Skeletal muscle cell (primary cell): ENCODE measurements at places on chromosomes 5 and 9.

DNA sequence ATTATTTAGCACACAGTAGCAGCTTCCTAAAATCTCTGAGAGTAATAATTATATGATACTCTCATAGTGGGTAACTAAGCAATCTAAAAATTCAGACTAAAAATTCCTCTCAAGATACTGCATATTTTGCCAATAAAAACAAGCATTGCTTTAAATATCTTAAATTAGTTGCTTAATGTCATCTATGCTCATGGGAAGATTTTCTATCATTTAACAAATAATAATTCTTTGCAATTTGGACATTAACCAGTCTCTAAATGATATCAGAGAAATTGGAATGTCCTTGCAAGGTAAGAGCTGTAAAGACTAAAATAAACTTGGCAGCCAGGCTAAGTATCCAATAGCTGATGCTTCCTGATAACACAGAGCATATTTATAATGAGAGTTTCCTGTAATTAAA is 221.8 kb downstream of the SNCAIP start:
- DNase-seq, result no peak

DNA sequence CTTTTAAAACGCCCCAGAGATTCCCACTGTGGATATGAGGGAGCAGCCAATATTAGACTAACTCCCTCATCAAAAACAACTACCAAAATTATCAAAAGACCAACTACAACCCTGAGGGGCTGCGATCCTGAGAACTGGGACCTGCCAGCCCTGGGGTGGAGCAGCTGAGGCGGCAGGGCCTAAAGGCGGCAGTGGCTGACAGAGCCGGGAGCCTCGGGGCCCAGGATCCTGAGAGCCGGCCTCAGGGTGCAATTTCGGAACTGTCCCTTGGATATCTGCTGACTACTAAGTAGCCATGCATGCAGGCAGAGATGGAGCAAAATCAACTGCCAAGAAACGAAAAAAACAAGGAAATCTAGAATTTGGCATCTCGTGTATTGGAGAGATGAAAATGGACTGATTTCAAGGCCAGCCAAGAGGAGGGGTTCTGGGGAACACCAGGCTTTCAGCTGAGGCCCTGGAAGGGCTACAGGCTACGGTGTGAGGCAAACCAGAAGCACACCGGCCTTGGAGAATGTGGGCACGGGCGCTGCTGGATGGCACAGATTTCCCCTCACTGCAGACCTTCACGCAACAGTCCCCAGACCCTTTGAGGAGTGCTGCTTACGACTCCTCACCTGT is 63.6 kb upstream of the UBAC1 start:
- DNase-seq, result no peak

DNA sequence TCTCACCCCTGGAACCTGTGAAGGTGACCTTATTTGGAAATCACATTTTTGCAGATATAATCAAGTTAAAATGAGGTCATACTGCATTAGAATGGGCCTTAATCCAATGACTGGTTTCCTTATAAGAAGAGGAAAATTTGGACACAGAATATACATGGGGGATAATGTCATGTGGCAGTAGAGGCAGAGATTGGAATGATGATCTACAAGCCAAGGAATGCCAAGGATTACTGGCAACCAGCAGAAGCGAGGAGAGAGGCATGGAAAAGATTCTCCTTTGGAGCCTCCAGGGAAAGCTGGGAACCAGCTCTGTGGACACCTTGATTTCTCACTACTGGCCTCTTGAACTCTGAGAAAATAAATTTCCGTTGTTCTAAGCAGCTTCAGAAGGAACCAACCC is 20.2 kb upstream of the CEP78 start:
- DNase-seq, result no peak

DNA sequence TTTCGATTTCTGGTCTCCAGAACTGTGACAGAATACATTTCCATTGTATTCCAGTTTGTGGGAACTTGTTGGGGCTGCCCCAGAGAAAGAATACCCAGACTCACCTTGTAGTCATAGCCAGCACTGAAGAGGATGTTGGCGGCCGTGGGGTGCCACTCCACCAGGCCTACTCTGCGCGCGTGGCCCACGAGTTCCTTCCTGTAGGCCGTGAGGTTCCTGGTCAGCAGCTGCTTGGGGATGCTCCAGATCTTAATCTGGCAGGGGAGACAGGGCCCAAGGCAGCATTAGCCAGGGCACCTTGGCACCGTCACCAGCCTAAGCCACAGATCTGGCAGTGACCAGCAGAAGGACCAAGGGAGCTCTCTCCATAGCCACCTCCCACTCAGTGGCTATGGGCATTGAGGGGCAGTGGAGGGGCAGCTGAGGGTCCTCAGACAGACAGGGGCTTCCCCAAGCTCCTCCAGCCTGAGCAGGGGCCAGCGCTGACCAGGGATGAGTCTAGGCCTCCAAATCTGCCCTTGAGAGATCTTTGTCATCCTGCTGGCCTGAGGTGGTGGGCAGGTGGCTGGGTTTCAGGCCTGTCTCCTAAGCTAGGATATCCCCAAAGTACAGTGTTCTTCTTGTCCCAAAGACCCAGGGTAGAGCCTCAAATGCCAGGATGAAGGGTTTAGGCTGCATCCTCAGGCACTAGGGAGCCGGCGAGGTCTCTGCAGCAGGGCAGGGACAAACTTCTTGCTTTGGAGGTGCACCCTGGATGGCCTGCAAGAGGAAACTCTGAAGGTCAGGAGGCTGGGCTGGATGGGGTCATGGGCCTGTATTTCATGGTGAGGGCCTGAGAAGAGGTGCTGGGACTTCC is 15.9 kb upstream of the TRIM14 start:
- DNase-seq, result no peak

GRCh38 chr5:65611524-65611923 is 12.6 kb downstream of the TRIM23 start:
- no peak for DNase-seq

DNA sequence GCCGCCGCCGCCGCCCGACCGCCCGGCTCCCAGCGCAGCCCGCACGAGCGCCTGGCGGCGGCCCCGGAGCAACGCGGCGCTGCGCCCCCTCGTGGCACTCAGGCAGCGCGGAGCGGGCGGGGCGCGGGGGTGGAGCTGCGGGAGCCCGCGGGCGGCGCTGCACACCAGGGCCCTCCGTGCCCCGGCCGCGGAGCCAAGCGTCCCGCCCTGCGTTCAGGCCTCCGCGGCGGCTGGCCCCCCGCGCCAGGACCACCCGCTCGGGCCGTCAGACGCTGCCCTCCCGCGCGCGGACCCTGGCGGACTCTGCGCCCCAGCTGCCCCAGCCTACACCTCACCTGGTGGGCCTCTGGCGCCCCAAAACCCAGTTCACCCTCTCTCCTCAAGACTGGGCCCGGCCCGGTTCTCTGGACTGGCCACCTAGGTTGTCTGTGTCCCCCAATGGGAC is at the start of gene RASGEF1C:
Gene RASGEF1C, minus strand, starts transcription at position 75 of the 445 bp plus-strand sequence. CDS start 71,159 bp downstream, outside the sequence.
- DNase-seq, result peak; percentile 9

DNA sequence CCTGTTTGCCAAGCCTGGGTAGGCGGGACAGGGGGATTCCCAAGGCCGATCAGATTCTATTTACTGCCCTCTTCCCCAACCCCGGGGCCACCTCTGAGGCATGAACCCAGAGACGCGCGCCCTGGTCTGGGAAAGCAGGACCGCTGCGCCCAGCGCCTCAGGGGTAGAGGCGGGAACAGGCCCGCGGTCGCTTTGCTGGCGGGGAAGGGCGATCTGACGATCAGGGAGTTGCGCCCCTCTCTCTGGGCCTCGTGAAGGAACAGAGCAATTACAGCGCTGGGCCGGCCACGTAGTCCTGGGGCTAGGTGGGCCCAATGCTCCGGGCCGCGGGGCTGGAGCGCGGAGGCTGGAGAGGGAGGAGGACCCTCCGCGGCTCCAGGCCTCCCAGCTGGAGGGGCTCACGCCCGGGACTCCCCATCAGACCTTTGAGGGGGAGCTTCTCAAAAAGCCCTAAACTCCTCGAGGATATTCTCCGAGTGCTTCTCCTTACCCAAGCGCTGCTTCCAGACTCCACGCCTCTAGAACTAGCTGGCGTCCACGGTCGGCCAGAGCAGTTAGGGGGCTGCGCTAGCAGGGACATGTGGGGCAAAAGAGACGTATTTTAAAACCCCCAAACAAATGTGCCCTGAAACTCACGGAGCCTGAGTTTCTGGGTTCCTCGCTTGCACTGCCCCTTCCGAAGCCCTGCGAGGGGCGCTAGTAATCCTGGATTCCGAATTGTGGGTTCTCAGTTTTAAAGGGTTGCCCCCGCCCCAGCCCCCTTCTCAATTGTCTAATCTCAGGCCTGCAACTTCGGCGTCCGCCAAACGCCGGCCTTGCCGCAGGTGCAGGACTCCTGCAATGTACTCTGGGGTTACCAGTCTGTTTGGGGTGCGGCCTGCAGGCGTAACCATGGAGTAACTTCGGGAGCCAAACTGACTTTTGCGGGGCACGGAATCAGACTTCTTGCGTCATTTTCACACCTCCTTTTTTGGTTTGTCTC is 57.6 kb downstream of the TMEM174 start:
- DNase-seq, result no peak

DNA sequence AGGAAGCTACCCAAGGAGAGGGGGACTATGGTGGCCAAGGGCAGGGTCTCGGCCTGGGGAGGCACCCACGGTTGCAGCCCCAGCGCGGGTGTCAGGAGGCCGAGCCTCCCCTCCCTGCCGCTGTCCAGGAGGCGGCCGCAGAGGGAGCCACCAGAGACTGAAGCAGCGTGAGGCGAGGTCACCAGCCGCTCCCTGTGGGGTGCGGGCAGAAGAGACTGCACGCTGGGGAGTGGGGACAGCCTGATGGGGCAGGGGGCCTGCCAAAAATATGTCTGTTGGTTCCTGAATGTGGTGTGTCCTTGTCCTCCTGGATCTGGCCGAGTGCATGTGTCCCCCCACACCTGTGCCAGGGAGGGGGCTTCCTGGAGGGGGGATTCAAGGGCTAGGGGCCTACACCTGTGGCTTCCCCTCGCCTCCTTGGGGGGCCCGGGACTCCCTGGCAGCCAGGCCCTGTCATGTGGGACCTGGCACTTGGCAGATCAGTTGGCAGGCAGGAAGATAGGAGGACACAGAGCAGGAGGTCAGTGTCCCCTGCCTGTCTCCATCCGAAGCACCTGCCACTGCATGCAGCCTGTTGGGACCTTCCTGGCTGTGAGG is 131.2 kb downstream of the DAB2IP start:
- no peak for DNase-seq

GRCh38 chr9:15693701-15694100 is 140.9 kb downstream of the CCDC171 start:
- no peak for DNase-seq

GRCh38 chr5:141135030-141135717 is at the start of gene PCDHB5:
Gene PCDHB5, plus strand, starts transcription at chr5:141135206. Its CDS starts 229 bp downstream, at chr5:141135435.
- DNase-seq, result no peak

GRCh38 chr9:93324191-93324834 is 127.2 kb upstream of the FAM120A start:
- no peak for DNase-seq

- DNase-seq, result peak; percentile 50
Observed at GRCh38 chr5:113166852-113167366, 190.3 kb downstream of the DCP2 start.

GRCh38 chr5:83368319-83368718 is 103.2 kb upstream of the VCAN start:
- peak; percentile 88 for DNase-seq

GRCh38 chr5:56466136-56466816 is 233.1 kb upstream of the ANKRD55 start:
- no peak for DNase-seq

- no peak for DNase-seq
Observed at GRCh38 chr5:38202741-38203140, 55.6 kb upstream of the EGFLAM start.

DNA sequence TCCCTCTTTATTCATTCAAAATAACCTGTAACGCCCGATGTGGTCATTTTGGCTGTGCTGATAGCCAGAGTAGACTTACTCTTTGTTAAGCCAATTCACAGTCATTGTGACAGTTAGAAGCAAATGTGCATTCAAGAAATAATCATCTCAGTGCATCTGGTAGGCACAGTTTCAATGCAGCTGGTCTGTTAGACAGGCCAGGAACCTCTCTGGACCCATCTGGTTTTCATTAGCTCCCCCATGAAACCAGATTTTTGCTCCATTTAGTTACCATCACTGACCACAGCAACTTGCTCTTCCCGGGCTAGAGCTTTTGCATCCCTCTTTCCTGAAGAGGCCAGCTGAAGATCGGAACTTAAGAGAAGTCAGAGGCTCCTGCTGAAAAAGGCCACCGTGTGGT is 284.2 kb downstream of the NSG2 start:
- DNase-seq, result no peak

GRCh38 chr5:11607944-11608483 is 296.2 kb downstream of the CTNND2 start:
- no peak for DNase-seq

DNA sequence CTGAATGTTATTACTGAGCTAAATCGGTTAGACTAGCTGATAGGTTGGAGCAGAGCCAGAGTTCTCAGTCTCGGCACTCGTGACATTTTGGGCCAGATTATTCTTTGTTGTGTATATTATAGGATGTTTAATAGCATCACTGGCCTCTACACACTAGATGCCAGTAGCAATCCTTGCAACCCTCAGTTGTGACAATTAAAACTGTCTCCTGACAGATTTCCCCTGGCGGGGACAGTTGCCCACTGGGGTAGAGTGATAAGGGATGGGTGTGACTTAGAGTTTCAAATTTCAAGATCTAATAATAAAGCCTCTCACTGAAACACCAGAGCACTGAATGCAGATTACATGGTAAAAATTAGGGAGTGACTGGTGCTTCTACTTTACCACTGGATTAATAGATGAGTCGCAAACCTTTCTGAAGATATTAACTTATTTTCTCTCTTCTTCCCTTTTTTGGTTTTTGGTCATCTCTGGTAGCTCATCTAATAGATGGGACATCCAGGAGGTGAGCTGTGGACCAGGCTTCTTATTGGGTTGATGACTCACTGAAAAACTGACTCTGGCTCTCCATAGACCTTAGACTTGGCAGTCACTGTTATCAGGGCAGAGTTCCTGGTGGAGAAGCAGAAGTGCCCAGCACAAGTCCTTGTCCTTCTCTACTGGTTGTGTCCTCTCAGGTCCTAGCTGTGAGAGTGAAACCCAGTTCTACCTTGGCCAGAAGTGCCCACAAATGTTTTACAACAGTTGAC is 150.3 kb downstream of the UNC13B start:
- DNase-seq, result no peak

DNA sequence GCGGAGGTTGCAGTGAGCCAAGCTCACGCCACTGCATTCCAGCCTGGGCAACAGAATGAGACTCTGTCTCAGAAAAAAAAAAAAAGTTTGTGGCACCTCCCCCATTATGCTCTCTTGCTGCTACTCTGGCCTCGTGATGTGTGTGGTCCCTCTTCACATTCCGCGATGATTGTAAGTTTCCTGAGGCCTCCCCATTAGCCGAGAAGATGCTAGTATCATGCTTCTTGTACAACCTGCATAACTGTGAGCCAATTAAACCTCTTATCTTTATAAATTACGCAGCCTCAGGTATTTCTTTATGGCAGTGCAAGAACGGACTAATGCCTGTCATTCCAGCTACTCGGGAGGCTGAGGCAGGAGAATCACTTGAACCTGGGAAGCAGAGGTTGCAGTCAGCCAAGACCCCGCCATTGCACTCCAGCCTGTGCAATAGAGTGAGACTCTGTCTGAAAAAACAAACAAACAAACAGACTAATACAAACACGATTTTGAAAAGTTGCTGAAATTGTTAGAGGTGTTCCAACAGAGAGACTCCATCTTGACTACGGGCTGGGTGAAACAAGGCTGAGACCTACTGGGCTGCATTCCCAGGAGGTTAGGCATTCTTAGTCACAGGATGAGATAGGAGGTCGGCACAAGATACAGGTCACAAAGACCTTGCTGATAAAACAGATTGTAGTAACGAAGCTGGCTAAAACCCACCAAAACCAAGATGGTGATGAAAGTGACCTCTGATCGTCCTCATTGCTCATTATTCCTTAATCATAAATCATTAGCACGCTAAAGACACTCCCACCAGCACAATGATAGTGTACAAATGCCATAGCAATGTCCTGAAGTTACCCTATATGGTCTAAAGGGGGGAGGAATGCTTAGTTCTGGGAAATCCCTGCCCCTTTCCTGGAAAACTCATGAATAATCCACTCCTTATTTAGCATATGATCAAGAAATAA is 8.3 kb upstream of the AFF4 start:
- no peak for DNase-seq
